ENCODE measurements at places on chromosomes 2 and 18.

DNA sequence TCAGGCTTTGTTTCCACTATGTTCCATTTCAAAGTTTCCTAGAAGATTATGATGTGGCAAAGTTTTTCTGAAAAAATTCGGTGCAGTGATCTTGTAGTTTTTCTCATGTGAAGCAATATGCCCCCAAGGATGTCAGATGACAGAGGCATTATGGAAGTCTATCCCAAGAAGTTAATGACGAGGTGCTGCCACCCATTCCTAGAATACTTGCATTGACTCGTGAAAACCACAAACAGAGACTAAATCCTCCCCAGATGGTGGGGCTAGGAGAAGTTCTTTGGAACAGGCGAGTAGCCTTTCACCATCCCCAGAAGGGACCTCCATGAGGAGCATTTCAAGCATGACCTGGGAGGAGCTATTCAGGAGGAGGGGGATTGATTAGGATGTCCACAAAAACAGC lies 40.2 kb upstream of the COPS8 start:
- DNase-seq: no peak

DNA sequence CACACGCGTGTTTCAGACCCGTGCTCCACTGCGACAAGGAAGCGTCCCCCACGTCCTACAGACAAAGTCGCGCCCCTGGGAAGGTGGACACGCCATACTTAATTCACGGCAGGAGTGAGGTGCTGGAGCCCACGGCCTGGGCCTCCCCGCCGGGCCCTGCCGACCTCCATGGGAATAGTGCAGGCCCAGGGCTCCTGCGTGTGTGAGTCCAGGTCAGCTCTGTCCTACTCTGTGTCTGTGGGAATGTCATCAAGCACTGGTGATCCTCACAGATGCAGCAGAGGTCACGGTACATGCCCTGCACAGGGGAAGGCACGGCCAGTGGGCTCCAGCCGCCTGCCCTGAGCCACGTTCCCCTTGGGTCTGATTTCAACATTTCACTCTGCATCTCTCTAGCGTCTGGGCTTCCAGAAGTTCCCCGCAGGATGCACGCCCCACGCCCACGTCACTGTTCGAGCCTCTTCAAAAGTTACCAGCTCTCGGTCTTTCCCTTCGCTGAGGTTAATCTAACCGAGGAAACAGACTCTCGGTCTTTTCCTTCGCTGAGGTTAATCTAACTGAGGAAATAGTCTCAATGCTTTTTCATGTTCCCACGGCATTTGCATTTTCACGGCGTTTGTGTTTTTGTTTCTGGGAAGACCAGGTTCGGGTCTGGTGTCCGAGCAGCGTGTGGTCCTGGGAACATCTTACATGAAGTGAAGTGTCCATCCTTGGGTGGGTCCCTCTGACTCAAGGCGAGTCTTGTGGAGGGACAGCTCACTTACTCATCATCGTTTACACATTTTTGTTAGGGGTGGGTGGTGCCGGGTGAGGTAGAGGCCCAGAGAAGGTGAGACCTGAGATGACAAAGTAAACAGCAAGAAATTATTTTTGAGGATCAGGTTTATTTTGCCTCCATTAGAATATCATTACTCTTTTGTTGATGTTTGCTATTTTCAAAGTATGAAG lies 157.3 kb upstream of the ALKAL2 start:
- no peak for DNase-seq

DNA sequence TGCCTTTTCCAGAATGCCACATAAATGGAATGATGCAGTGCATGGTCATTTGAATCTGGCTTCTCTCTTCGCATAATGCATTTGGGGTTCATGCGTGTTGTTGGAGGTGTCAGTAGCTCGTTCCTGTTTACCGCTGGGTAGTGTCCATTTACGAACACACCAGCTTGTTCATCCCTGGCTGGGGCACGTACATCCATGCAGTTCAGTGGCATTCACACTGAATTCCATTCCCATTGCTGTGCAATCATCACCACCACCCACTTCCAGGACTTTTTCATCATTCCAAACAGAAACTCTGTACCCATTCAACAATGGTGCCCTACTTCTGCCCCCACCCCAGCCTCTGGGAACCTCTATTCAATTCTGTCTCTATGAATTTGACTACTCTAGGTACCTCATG lies 14.7 kb upstream of the CIDEA start:
- no peak for DNase-seq

GRCh38 chr2:195898505-195899191 lies 170.0 kb downstream of the DNAH7 start:
- DNase-seq: peak; percentile 96

DNA sequence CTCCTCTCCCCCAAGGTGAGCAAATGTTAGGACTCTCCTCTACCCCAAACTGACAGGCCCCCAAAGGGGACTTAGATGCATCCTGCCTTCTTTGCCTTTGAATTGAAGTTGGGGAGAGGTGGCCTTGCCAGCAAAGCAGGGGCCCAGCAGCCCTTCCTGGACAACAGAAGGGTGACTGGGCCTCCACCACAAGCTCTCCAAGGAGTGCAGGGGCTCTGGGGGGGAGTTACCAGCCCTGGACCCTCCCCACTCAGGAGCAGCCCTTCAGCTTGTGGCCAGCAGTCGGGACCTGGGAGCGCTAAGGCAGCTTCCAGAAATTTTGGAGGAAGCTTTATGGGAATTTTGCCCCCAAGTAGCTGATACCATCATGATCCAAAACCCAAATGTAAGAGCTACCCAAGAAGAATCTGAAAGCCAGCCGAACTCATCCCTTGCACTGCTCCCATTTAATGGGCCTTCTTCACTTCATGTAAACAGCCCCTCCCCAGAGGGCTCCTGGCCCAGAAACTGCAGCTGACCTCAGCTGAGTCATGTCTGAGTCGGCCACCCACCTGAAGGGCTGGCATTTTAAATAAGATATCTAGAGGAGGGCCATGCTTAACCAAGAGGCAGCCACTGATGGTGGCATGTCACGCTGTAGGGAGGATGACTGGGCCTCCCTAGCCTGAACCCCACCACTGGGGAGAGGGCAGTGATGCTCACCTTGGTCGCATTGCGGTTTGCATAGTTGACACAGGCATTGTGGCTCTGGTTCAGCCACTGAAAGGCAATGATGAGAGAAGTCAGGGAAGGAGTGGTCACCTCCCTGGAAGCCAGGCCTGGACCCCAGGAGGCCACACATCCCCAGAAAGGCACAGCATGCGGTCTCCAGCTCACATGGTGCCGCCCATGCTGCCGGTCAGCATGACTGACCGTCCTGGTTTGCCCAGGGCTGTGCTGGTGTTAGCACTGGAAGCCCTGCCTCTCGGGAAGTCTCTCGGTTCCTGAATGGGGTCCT lies 71.5 kb downstream of the SFXN5 start:
- no peak for DNase-seq

GRCh38 chr2:38599706-38600105 lies 3.0 kb downstream of the HNRNPLL start:
- DNase-seq: no peak

DNA sequence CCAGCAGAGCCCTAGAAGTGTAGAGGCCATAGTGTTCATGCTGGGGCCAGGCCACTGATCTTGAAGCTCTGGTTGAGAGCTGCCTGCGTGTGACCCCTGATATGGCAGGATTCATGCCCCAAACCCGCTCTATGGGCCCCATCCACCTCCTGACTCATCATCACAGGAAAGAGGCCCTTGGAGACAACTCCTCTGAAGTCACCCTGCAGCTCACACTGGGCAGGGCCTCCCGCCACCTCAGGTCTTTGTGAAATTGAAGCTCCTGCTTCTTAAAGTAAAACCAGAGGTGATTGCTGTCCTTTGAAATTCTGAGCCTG lies 12.0 kb upstream of the TUBB6 start:
- no peak for DNase-seq

- no peak for DNase-seq
Observed at GRCh38 chr18:58335821-58336220, 291.8 kb downstream of the NEDD4L start.

GRCh38 chr2:236856848-236857235 lies 228.8 kb upstream of the COPS8 start:
- DNase-seq: no peak

- DNase-seq: no peak
Observed at GRCh38 chr2:238114331-238114841, 14.2 kb downstream of the ESPNL start.

DNA sequence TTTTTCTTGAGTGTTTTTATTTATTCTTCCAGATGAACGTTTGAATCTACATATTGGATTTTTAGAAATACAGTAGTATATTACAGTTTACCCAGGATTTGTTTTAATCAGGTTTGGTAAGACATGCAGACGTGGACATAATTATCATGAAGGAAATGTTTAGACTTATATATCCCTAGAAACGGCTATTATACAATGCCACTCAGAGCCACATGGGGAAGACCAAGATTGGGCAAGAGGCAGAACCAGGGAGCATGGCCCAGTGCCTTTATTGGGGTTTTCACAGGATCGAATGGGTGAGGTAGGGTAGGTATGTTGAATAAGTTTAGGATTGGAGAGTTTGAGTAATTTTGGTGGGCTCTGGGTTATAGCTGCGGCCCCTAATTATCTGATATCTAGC lies 212.2 kb downstream of the CAMKMT start:
- DNase-seq: no peak

- no peak for DNase-seq
Observed at GRCh38 chr2:98379311-98380202, 33.3 kb downstream of the CNGA3 start.

DNA sequence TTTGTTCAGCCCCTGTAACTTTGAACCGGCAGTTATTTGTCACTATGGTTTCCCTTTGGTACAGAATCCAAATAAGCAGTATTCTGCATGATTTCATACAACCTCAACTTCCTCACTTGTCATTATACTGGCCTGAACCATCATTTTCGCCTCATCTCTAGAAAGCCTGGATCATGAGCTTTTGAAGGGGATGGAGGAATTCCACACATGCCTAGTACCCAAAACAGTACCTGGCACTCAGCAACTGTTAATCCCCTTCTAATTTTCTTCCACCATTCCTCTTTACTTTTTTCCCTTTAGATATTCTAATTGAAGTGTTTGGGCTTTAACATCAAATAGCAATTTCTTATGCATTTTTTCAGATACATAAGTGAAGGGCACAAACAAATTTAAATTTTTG lies 1574.4 kb upstream of the NXPH2 start:
- no peak for DNase-seq

GRCh38 chr2:152858594-152859265 lies 140.3 kb downstream of the ARL6IP6 start:
- no peak for DNase-seq

DNA sequence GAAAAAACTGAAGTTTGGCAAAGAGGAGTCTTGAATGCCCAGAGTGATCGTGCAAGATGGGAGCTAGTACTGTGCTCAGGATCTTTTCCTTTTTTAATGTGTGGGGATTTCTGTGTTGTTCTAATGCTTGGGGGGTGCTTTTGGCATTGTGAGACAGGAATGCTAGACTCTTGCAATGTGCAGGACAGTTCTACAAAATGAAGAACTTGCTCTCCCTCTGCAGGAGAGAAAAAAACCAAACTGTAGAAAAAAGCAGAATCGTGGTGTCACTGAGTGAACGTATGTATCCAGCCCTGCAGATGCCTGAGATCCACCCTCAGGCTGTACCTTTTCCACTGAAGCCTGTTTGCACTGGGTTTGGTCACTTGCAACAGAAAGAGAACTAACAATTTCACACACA lies 12.1 kb upstream of the TTC39C start:
- no peak for DNase-seq

- no peak for DNase-seq
Observed at GRCh38 chr18:69785466-69785865, 162.2 kb downstream of the CD226 start.

DNA sequence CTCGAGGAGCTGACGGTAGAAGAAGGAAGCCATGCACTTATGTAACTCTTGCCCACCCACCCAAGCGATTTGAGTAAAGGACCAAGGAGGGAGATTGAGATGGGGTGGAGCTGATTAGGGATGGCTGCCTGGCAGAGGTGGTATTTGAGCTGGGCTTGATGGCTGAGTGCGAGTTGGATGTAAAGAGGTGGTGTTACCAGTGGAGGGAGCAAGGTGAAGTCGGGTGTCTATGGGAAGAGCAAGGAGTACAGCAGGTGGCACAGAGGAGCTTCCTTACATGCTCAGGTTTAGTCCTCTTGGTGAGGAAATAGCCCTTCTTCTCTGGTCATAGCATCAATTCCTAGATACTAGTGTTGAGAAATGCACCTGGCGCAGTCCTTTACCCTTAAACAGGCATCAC lies 294.2 kb upstream of the SKOR2 start:
- DNase-seq: no peak

DNA sequence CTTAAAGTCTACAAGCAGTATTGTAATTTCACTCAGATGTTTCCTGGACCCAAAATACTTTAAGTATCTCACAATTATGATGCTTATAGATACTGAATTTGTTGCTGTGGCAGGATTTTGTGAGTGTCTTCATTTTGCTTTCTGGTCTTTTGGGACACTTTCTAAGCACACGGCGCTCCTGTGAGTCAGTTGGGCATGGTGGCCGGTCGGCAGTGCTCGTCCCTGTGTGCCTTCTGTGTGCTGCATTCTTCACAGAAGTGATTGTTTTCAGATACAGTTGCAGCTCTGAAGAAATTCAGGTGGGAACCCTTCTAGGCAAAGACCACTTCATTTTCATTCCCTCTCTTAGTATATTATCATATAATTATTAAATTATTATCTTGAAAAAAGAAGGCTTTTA lies 273.3 kb downstream of the ZNF407 start:
- no peak for DNase-seq

DNA sequence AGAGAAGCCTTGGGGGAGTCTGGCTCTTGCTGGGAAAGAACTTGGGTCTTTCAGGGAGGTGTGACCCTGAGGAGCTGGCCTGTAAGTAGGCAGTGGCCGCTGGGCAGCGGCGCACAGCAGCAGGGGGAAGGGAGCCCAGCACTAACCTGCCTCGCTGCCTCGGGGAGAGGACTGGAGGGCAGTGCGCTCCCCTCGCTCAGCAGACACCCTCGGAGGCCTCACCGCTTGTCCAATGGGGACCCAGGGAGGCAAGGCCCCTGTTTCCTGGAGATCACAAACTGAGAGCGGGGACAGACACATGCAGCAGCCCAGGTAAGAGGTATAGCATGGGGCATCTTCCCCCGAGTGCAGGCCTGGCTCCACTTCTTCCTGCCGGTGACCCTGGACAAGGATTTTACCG lies 3.3 kb downstream of the DNMT3A start:
- no peak for DNase-seq

DNA sequence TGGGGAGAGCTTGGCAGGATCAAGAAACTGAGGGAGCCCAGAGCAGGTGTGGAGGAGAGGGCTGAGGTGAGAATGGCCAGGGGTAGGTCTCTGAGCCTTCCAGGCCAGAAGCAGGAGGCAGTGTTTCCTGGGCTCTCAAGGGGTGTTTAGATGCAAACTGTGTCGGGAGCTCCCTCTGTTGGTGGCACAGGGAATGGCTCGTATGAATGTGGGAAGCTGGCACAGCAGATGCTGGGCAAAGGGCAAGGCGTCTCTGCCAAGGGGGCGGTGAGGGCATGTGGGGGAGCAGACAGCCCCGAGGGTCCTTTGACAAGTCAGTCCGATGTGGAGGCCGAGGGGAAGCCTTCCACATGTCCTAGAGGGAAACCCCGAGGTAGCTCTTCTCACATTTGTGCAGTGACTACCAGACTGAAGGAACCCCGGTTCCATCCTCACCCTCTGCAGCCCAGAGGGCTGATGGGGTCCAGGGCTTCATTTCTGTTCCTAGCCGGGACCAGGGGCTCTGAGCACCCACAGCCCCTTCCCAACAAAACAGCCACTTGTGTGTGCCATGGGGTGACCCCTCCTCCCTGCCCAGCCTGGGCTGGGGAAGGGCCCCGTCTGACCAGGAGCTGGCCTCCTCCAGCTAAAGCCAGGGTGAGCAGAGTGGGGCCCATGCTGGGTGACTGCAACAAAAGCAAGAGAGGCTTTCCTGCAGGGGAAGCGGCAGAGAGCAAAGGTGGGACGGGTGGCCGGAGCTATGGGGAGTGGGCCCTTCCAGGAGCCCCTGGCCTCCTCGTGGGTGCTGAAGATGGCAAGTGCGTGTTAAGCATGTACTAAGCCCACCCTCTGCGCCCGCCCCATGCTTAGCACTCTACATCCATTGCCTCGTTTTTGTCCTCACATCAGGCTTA lies 103.4 kb downstream of the SEPTIN10 start:
- DNase-seq: peak; percentile 54
